ENCODE measurements at places on chromosomes 3 and 15.

DNA sequence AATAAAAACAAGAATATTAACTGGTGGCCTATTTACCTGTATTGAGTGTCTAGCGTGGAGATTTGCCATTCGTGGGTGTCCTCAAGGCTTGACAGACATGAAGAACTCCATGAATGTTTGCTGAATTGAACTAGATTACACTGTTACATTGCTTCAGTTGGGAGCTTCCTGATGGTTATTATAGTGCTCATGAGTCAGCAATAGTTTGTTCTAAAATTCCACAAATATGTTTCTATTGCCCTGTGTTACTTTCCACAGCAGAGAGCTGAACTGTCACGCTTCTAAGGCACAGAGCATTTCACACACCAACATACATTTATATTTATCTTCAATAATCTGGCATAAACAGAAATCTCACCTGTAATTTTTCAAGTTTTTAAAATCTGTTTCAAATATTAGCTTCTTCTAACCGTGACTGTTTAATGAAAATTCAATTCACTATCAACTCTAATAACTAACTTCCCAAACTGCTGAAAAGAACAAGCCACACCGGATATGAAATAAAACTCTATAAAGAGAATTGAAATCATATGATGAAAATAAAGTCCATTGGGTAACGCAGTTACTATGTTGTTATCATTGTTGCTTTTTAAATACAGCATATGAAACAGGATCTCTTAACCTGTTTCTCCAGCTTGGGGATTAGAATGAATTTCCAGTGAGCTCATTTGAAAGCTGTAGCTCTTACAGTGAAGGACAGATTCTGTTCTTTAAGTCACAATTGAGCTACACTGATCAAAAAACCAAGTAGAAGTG lies 61.2 kb upstream of the MCF2L2 start:
- DNase-seq, result no peak

- DNase-seq, result no peak
These were observed 35.6 kb downstream of the NSUN3 start for GRCh38 chr3:94098452-94098851.

- DNase-seq, result no peak
These were observed 224.3 kb upstream of the SOX2 start for GRCh38 chr3:181487236-181487978.

DNA sequence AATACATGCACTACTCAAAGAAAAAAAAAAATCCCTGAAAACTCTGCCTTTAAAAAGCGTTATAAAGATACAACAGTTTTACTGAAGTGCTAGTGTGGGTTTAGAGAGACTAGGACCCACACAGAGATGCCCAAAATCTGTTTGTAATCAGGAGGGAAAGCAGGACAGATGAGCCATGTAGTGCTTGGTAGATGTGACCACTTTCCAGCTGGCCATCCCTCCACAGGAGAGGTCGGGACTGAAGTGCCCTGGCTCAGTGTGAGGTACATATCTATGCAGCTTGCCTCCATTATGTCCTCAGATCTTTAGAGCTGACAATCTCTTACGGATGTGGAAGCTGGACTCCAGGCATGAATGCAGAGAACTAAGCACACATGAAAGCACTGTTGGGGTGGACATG lies 57.5 kb upstream of the NANOGP8 start:
- no peak for DNase-seq

GRCh38 chr3:4709341-4709740 lies 216.2 kb downstream of the ITPR1 start:
- no peak for DNase-seq

DNA sequence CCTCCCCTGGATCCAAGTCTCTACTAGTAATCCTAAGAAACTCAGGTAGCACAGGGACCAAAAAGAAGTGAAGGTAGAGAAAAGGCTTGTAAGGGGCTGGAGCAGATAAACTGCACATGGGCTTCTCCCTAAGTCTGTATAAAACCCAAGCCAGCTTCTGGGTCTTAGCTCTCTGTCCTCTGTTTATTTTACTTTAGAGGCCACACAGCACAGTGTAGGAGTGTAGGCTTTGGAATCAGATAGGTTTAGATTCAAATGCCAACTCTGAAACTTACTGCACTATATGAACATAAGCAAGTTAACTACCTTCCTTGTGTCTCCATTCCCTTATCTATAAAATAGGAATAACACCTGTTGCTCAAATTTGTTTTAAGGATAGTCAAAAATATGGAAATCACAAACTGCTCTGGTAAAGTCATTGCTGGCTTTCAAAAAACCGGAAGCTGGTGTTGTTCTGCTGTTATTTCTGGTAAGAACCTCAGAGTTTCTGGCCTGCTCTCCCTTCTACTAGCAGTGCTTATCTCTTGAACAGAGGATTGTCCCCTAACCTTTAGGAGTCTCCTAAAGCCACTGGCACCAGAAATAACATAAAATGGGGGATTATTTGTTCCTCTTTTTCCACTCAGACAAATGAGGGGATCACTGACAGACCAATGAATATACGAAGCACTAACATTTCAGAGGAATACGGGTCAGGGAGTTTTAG lies 33.8 kb downstream of the PIK3R4 start:
- no peak for DNase-seq

GRCh38 chr3:77197408-77197807 lies 157.5 kb downstream of the ROBO2 start:
- DNase-seq, result no peak

DNA sequence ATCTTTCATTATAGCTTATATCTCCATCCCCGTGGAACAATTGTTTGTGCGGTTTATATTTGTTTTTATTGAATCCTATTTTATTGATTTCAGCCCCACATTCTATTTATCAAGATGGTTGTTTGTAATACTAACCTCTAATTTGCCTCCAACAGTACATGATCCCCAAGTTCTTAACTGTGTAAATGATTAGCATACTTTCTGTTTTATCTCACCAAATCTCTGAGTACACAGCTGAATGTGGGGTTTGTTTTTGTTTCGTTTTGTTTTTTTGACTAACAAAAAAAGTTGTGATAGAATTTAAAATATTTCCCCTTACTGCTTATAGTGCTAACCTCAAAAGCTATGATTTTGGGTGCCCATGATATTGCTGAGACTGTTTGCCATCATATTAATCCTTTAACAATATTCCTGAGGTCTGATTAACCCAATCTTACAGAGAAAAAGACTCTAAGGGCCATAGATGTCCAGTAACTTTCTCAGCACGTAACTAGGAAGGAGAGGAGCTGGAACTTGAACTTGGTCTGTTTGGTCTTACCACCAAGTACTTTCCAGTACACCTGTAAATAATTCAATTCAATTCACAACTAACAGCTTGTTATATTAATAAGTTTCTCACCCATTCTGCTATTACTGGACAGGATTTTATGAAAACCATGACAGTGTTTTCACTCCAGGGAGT lies 789.8 kb downstream of the TUSC7 start:
- DNase-seq, result no peak

GRCh38 chr3:64995857-64996551 lies 308.2 kb upstream of the ADAMTS9 start:
- no peak for DNase-seq

- no peak for DNase-seq
These were observed 33.9 kb downstream of the GRK7 start for GRCh38 chr3:141796889-141797781.

GRCh38 chr3:151879037-151879436 lies 5.6 kb downstream of the SUCNR1 start:
- no peak for DNase-seq

GRCh38 chr3:142268426-142268825 lies 43.0 kb upstream of the GK5 start:
- no peak for DNase-seq

GRCh38 chr3:120429921-120430361 lies 20.9 kb downstream of the FSTL1 start:
- DNase-seq, result no peak
